ENCODE measurements at places on chromosomes 7 and 10.

DNA sequence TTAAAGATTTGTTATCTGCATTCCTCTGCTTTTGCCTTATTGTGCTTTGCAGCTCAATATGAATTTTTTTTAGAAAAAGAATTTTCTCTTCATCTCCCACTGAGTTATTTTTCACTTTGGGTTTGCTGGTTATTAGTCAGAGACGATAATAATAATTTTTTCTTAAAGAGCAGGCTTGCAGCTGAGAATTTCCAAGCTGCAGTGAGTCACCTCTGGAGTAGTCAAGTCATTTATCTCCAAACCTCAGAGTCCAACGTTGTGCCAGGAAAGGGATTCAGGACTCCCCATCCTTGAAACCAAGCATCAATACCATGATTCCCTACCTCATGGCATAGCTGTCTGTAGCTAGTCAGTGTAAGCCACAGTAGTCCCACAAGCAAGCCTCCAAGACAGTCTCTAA is 15.2 kb upstream of the EGR2 start:
- DNase-seq: no peak

DNA sequence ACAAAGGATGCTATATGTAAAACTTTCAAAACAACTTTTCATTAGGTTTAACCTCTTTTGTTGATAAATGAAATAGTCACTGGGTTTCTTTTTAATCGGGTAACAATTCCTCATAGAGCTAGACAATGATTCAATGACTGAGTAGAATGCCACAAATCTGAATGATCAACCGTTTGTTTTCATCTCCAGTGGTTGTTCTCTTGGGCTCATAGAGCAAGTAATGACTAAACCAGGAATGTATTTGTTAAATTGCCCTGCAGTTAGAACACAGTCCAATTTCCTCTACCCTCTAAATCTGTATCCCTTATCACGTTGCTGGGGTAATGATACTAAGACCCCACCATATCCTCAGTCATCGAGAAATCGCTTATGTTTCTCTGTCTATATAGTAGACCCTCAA is 40.0 kb downstream of the CNNM1 start:
- no peak for DNase-seq

GRCh38 chr10:29473406-29474100 is 161.2 kb downstream of the SVIL start:
- DNase-seq: no peak

DNA sequence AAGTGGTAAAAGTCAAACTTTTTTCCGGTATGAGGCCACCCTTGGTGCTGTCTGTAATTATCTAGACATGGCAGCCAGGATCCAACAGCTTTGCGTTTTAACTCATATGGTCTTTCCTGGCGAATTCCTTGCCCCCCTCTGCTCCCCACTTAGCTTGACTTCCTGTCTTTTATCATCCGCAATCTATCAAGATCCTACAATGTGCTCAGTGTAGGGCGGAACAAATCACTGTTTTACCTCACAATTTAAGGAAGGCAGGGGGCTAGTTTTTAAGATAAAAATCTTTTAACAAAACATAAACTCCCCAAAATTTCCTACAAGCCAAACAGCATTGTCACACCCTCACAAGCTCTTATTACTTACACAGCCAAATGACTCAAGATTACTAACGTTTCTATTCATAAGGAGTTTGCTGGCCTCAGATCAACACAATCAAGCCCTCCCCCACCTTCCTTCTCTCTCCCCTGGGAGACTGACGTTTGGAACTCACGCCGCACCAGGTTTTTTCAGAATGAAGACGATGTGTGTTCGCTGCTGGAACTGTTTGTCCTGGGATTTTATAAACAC is 1.3 kb upstream of the CDK14 start:
- DNase-seq: no peak

DNA sequence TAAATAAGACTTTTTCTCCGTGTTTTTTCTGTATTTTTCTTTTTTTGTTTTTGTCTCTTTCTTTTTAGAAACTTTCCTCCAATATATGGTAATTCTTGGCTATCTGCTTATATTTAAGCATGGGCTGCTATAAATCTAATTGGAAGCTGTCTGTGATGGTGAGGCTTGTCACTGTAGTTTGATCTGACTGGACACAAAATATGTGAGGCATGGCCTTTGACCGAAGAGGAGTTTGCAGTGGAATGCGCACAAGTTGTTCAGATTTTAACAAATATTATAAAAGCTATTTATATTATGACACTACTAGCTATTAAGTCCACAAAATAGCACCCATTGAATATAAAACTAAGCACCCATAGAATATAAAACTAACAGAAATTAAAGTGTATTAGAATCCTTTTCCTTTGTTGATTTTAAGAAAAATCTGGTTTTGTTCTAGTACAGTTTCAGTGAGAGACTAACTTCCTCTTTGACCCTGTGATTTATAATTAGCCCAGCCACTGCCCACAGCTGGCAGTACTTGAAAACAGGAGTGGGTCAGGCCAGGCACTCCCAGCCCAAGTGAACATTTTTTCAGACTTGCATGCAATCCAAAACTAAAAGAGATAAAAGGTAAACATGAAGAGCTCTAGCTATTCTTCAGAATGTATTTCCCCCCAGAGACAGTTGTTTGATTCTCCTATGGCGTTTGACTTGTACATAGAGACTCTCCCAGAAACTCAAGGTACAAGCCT is 69.9 kb upstream of the FGL2 start:
- no peak for DNase-seq

DNA sequence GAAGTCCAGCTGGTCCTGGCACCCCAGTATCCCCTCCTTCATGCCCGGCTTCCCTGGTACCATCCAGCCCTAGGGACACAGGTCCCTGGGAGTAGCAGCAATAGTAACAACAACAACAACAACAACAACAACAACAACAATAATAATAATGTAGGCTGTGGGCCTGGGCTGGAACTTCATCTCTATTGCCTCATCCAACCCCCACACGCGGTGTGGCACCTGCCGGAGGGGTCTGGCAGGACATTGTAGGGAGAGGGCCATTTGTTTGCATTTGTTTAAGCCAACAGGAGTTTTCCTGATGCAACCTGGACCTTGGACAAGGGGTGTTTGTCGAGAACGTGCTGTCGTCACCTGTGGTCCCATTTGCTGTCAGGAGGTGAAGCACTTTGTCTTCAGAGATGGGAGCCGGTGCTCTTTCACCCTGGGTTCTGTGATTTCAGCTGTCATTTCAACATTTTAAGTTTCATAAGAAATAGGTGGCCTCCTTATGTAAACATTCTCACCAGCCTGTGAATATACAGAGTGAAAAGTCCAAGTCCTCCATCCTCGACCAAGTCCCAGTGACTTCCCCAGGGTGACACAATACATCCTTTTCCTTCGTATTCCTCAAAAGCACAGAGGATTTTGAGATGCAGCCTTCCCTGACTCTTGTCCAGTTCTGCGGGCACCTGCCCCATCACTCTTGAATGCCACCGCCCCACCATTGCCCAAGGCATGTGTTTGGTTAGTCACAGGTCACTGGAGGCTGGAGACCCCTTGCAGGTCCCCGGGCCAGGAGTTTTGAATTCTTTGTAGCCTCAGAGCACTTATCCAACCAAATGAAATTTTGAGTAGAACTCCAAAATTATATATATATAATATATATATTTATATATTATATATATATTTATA is 9.2 kb downstream of the LHPP start:
- no peak for DNase-seq

GRCh38 chr7:18680576-18680975 is 185.0 kb downstream of the HDAC9 start:
- DNase-seq: no peak

GRCh38 chr10:13908475-13908874 is 321.7 kb downstream of the PRPF18 start:
- no peak for DNase-seq

DNA sequence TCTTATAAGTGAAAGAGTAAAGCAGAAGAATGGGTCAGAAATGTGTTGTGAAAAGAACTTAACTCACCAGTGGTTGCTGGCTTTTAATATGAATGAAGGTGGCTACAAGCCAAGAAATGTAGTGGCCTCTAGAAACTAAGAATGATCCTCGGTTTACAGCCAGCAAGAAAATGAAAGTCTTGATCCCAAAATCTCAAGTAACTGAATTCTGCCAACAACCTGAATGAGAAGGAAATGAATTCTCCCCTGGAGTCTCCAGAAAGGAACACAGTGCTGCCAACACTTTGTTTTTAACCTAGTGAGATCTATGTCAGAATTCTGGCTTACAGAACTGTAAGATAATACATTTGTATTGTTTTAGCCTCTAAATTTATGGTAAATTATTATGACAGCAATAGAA is 193.0 kb downstream of the FZD1 start:
- DNase-seq: no peak

DNA sequence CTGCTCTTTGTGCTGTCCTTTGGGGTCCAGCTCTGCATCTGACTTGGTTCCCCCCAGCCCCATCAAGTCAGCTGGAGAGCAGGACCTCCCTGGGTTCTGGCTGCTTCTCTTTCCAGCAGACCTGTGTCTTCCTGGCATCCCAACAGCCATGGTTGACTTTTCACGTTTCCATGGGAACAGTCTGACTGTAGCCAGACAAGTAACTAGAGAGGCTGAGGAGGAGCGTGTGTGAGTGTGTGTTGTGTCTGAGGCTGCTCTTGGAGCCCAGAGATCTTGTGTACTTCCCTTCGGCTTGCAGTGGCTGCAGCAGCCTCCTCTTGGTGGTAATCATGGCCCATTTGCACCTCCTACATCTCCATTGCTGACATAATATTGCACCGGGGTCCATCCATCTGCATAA is 332.0 kb downstream of the RPS24 start:
- DNase-seq: no peak

GRCh38 chr7:133365917-133366316 is 113.0 kb downstream of the EXOC4 start:
- no peak for DNase-seq

GRCh38 chr10:124578231-124579010 is 116.8 kb downstream of the LHPP start:
- DNase-seq: no peak

DNA sequence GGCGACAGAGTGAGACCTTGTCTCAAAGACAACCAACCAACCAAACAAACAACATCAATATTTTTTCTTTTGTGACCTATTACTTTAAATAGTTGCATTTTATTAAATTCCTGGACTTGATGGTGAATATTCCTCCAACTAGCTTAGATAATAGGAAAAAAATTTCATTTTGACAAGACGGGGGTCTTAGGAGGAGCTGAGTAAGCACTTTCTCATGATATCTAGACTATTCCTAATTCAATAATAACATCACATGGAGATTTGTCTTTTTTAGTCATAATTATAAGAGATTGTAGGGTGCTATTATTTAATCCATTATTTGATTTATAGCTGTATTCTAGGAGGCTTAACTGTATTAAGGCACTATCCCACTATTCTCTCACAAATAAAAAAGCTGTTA is 702.5 kb downstream of the PHTF2 start:
- no peak for DNase-seq

GRCh38 chr10:49831352-49832035 is 69.4 kb upstream of the OGDHL start:
- no peak for DNase-seq

DNA sequence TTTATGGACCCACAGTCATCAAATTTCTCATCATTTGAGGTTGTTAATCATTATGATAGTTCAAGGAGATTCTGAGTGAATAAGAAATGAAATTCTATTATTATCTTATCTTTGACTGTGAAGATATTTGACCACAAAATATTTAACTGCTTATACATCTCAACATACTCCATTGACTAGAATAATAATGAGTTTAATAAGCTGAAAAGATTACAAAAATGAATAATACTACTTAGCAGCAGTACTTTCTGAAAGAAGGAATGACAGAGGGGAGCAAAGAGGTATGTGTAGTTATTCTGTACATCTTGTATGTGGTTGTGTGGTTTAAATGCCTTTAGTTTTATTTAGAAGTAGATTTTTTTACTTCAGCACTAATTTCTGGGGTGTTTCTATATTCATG is 214.2 kb downstream of the PRKG1 start:
- DNase-seq: no peak

DNA sequence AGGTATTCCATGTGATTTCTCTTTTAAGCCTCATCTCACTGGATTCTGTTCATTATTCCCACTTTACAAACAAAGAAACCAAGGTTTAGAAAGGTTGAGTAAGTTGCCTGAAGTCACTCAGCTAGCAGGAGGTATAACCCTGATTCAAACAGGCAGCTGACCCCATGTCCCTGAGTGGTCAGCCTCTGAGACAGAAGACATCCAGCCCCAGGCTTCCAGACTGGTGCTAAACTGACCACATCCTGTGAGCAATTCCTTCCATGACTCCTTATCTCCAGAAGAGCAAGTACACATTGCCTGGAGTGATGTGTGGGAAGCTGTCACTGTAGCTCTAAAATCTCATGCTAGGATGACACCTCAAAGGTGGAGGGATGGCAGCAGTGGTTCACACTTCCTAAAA is 3.7 kb downstream of the PLPP4 start:
- DNase-seq: no peak

GRCh38 chr10:31069411-31069810 is 37.7 kb upstream of the ZNF438 start:
- no peak for DNase-seq

DNA sequence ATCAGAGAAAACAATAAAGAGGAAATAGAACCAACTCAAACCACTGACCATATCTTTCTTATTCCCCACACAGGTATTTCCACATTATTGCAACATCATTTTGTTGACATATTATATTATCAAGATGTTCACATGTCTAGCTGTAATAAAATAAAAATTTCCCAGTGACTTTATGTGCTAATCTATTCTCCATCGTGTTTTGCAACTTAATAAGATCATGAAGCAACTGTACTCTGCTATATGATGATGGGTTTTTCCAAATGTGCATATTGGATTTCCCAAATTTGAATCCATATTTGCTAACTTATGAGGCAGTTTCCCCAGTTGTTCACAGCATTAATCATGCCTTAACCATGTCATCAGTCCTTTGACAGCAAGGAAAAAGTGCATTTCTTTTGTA is 127.8 kb downstream of the ITGB8 start:
- no peak for DNase-seq

DNA sequence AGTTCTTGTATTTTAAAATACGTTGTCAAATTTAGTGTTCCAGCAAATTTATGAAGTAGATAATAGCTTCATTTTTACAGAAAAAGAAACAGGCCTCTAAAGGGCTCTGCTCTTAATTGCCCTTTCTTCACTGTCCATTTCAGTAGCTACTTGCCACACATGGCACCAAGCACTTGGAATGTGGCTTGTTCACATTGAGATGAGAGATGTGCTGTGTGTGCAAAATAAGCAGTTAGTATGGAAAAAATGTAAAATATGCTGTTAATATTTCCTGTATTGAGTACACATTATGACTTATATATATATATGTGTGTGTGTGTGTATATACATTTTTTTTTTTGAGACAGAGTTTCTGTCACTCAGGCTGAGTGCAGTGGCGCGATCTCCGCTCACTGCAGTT is 19.5 kb downstream of the RBM33 start:
- no peak for DNase-seq
